Right kidney (tissue), 9 donors: ENCODE measurements at places on chromosomes 16 and 17.

DNA sequence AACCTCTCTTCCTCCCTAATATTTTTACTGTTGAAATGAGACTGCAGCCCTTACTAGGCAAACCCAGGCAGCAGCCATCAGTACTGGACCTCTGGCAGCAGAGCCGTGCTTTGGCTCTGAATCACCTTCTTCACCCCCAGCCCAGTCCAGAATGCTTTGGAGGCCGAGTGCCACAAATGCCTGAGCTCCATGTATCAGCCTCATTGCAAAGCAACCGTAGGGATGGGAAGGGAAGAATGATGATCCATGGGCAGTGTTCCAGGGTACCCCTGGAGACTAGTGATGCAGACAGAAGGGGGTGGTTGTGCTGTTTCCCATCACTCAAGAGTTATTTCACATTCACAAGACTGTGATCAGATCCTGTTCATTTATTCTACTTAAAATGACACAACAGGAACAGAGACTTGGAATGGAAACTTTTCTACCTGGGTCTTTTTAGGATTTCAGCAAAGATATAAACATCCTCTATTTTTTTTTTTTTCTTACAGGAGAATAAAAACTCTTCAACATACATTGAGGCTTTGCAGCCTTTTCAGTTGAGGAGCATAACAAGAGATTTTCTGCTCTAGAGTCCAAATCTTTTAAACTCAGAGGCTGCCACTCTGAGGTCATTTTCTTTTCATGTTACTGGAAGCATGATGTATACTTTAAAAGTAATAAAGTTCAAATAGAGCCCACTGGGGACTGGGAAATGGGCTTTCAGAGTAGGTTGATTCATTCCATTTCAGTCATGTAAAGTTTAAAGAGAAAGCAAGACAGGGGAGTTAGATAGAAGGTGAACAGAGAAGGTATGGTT, 138.3 kb downstream of the KCNJ2 start:
- no peak for DNase-seq

GRCh38 chr16:54453871-54454270, 167.3 kb upstream of the IRX3 start:
- no peak for DNase-seq

- no peak for DNase-seq
Measured at GRCh38 chr16:27436065-27436464, 34.1 kb downstream of the IL21R start.

- no peak for DNase-seq
Measured at GRCh38 chr17:27403480-27404005, 52.7 kb upstream of the KSR1 start.

DNA sequence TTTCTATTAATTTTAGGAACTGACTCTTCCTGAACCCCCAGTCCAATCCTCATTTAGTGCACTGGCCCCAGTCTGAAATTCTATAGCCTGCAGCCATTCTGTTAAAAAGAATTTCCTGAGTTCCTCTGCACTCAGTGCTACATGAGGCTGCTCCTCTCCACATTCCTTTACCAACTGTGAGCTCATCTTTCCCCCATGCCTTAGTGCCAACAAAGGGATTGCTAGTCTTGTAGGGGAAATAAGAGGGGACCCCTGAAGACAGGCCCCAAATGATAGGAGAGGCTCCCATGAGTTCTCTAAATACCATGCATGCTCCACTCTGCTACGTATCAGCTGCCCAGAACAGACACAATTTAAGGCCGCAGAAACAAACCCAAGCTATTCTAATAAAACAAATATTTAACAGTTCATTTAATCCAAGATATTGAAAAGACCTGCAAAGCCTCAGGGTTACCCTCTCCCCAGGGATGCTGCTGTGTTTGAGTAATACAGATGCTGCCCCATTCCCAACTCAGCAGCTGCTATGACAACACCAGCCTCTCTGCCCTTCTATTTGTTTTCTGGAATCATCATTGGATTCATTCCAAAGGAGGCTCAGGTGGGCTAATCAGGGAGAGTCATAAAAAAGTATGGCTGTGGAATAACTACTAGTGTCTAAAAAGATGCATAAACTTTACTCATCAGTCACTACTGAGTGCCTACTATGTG, 228.5 kb downstream of the TOX3 start:
- no peak for DNase-seq

DNA sequence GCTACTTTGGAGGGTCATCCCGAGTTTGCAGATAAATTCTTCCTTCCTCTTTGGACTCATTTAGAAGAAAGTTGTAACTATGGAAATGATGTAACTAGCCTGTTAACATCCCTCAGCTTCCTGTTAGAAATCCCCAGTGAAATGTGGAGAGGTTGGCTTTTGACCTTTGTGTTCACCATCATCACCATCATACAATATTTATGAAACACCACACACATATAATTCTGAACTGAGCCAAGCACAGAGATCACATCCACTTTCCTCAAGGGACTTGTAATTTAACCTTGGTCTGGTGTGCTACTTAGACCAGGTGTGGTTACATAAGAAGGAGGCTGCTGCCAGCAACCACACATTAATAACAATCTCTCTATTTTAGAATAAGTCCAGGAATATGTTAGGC, 2.5 kb downstream of the CAPNS2 start:
- no peak for DNase-seq

DNA sequence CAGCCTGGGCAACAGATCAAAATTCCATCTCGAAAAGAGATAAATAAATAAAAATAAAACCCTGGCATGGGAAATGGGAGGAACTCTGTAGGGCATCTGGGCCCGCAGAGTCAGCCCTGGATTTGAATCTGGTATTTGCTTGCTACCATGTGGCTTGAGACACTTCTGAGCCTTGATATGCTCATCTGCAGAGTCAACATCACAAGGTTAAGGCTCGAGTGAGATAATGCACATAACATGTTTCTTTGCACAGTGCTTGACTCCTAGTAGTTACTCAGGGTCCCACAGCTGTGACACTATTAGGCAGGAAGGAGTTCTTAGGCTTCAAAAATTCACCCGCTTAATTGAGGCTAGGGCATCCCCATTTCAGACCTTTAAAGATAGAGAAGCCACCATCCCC, 21.3 kb downstream of the CDK5RAP3 start:
- DNase-seq = no peak

DNA sequence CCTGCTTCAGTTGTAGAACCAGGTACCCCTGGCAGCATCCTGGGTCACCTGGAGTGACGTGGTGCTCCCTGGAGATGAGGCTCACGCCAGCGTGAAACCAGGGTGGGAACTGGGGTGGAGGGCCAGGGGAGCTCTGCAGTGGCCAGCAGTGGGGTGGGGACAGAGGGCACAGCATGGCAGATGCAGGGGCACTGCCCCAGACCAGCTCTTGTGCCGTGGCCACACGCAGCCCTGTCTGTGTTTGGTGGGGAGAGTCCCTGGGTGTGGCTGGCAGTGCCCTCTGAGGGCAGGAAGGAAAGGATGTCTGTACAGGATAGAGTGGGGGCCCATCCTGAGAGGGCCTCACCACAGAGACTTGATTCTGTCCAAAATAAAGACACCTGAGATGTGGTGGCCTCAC, 24.5 kb downstream of the ZNF750 start:
- DNase-seq = no peak

DNA sequence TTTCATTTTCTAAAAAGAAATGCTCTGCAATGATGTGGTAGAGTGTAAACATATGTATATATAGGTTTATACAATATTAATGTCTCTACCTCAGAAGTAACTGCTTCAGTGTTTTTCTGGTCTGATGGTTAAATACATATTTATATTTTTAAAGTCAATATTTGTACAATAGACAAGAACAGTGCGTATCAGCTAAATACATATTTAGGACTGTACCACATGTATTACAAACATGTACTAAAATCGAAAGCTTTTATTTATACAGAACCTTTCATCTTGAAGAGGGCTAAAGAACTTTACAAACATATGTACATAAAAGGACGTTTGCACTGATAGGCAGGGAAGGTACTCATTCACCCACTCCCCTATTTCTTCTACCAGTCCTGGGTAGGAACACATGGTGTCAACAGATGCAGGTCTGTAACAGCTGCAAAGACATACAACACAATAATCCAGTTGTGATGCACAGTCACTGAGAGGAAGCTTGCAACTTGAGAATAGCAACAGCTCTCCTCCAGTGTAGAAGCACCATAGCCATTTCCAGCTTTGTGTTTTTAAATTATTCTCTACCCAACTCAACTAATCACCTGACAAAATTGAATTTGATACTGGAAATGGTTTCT, 206.9 kb upstream of the C17orf78 start:
- DNase-seq = no peak

- no peak for DNase-seq
Measured at GRCh38 chr16:46688101-46688653, 801 bp downstream of the VPS35 start.

DNA sequence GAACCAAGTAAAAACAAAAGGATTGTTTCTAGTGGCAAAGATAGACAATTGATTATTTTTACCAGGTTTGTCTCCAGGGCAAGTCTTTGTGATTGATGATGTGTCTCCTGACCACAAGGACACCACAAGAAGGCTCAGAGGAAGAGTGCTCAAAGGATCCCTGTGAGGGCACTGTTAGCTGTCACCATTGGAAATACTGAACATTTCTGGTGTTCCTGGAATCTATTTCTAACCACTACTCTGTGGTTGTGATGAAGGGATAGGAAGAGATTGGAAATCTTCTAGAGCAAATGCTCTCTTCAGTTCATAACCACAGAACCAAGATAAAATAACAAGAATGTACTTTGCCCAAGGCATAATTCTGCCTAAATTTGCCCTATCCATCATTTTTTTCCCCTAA, 15.3 kb downstream of the RNF43 start:
- DNase-seq = no peak

- DNase-seq = no peak
Measured at GRCh38 chr16:80695020-80695419, 109.4 kb downstream of the CDYL2 start.

DNA sequence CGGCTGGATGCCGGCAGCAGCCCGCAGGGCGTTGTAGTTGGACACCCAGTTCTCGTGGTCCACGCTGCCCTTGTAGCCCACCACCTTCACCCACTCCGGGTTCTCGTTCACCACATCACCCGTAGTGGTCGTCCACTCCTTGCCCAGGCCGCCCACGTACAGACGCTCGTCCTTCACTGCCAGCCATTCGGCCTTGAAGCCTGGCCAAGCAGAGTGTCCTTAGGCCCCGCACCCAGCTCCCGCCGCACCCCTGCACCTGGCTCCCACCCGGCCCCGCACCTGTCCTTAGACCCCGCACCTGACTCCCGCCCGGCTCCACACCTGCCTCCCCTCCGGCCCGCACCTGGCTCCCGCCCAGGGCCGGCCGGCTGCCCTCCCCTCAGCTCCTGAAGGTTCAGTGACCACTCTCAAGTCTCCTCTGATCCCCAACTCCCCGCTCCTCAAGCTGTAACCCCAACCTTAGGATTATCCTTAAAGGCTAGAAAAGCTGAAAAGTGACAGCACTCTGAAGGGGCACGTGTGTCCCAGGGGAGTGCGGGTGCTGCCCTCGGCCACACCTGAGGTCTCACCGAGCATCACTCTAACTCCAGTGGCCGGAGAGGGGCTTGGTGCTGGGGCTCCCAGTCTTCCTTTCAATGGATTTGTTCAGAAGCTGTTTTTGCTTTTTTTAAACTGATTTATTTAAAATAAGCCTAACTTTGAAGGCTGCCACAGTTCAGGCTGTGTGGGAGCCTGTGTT, 14.4 kb downstream of the CANT1 start:
- no peak for DNase-seq

DNA sequence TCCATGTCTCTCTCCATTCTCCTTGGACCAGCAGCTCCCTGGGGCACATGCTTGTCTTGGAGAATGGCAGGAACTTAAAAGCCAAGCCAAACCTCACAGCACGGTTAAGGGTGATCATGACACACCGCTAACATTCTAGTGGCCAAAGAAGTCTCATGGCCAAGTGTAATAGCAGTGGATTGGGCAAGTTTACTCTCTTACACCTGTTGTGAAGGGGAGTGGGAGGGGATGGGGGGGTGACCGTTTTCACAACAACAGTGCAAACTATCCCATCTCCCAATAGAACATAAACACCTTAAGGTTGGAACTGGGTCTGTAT, 37.7 kb upstream of the MEOX1 start:
- no peak for DNase-seq
